ENCODE measurements at places on chromosomes 4 and X.

GRCh38 chr4:140666889-140667614, 89.1 kb downstream of the TBC1D9 start:
- DNase-seq, result no peak

DNA sequence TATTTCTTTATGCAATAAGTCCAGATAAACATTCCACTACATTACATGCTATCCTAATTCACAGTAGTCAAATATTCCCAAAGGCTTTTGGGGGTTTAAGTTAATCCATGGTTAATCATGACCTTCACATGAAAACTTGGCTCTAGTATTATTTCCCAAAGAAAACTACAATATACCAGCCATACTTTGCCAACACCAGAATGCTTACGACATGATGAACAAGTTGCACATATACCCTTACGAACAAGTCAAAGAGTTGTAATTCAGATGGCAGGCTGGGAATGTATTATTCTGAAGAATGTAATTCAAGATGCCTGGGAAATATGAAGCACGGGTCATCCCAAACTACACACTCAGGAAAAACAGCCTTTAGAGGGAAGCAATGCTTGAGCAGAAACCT, 499.6 kb downstream of the PPARGC1A start:
- no peak for DNase-seq

DNA sequence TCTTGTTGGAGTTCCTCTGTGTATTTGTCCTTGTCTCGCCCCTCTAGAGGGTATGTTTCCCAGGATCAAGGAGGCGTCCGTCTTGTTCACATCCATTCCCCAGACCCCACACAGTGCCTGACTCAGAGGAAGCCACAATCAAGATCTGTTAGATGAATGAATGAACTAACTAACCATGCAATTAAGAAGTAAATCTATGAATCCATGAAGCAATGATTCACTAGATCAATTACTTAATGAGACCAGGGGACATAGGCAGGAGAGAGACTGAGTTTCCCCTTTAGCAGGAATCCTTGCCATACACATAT, 11.9 kb downstream of the BLOC1S4 start:
- no peak for DNase-seq

- DNase-seq, result no peak
Measured at GRCh38 chr4:110532901-110533589, 57.1 kb downstream of the ENPEP start.

DNA sequence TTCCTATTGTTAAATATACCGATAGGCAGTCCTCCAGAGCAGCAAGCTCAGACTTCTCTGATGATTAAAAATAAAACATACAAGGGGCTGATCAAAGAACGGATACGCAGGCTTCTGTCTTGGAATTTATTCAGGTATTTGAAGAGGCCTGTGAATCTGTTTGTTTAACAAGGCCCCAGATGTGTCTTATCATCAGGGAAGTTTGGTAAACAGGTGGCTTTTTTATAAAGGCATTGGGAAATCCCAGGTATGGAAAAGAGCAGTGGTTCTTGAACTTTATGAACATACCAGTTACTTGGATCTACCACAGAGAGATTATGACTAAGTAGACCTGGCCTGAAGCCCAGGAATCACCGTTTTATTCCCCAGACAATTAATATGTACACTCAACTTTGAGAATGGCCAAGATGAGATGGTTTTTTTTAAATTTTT, 47.9 kb downstream of the SOWAHB start:
- no peak for DNase-seq

- DNase-seq, result no peak
Measured at GRCh38 chr4:2280531-2281300, 18.8 kb upstream of the MXD4 start.

- no peak for DNase-seq
Measured at GRCh38 chr4:107283587-107284559, 247.8 kb upstream of the DKK2 start.

DNA sequence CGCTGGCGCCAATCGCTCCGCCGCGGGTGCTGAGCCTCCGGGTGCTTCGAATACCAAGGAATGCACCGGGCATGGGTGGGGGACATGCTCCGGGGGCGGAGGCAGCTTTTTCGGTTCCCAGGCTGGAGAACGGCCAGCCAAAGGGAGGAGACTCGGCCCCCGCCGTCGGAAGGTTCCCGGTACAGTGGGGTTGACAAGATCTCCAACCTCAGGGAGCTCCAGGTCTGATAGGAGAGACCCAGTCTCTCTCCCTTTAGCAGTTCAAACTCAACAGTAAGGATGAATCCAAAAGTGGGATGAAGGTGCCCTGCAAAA, 29.1 kb upstream of the BCORL1 start:
- DNase-seq, result no peak

- DNase-seq, result no peak
Measured at GRCh38 chr4:84498935-84499623, at the start of gene NKX6-1. TSS of gene NKX6-1 (minus strand) at chr4:84499292. CDS start at chr4:84498228, 1,064 bp downstream.

- no peak for DNase-seq
Measured at GRCh38 chrX:66020631-66021334, 19.1 kb downstream of the VSIG4 start.

DNA sequence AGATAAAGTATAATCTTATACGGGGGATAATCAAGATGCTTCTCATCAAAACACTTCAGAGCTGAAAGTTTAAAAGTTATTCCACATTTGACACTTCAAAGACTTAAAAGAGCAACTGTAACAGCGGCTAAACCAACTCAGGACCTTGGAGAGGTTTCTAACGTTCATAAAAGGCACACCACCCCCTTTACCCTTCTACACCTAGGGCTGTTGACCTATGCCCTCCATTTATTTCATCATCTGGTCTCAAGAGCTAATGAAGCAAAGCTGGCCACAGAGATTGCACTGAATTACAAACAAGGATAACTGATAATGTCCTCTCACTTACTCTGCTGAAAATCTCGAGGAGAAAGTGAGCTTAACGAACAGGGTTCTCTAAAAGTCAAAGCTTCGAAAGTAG, 1.1 kb upstream of the RPS6KA6 start:
- no peak for DNase-seq

GRCh38 chr4:89751416-89751815, 85.5 kb downstream of the SNCA start:
- DNase-seq, result no peak

GRCh38 chrX:56813318-56813837, 84.3 kb downstream of the NBDY start:
- DNase-seq, result peak; percentile 67

GRCh38 chrX:154411981-154412340, 622 bp downstream of the TAFAZZIN start:
- DNase-seq, result peak; percentile 69

DNA sequence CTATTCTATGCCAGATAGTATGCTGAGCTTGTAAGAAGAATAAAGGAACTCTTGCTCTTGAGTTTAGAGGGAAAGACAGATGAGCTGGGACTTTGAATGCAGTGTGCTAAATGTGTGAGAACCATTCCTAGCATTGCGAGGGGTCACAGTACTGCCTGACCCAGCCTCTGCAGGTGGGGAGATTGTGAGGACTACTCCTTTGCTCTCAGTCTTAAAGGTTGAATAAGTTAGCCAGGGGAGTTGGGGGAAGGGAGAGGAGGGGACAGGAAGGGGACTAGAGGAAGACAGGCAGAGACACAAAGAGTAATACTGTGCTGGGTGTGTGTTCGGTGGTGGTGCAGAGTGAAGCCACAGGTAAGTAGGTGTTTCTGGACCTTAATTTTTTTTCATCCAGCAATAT, 41.7 kb downstream of the DCUN1D4 start:
- no peak for DNase-seq

GRCh38 chr4:75705198-75705977, 19.0 kb upstream of the USO1 start:
- no peak for DNase-seq

- no peak for DNase-seq
Measured at GRCh38 chr4:25069014-25069413, 38.3 kb upstream of the LGI2 start.

- peak; percentile 73 for DNase-seq
Measured at GRCh38 chrX:39491548-39492297, 606.0 kb downstream of the BCOR start.

DNA sequence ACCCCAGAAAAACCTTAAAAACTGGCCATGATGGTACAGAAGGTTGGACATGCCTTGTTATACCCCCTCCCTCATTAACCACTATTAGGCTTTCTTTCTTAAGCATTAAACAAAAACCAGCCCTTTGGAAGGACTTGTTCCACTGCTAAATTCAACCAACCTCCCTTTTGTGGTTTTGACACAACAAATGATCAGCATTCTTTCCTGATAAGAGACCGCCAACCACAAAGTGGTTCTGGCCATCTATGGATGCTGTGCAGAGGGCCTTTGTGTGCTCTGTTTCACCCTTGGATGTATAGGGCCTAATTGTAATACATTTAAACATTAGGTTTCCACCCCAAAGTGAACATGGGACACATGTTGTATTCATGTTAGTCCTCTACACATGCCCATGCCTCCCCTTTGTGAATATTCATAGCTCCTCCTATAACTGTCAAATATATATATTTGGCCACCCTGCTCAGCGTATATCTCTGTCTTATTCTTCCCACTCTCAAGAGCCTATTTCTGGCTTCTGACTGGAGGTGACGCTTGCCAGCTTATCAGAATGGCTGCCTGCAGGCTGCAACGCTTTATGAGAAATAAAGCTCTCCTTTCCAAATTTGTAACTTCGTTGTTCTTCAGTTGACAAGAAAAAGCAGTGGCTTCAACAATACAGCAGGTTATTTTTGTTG, 126.6 kb downstream of the NPNT start:
- DNase-seq, result no peak

DNA sequence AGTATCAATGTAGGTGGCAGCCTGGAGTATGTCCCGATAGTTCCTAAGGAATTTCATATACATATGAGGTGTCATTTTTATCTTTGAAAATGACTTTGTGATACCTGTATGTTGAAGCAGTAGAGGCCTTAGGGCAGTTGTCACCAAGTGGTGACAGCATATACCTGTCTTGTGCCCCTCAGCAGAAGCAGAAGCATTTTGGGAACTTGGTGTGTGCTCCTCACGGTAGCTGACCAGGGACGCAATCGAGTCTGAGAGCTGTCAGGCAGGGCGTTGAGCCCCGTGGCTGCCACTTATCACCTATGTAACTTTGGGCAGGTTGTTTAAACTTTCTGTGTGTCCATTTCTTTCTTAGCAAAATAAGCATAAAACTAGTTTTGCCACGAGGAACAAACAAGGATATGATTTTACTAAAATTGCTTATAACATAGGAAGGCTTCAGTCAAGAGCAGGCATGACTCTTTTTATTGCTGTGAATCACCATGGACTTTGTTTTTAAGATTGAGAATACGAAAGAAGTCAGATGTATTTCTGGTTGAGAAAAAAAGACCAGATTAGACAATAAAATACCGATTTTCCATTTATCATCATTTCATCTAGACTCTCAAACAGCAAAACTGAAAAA, 161.5 kb downstream of the CPE start:
- DNase-seq, result no peak

DNA sequence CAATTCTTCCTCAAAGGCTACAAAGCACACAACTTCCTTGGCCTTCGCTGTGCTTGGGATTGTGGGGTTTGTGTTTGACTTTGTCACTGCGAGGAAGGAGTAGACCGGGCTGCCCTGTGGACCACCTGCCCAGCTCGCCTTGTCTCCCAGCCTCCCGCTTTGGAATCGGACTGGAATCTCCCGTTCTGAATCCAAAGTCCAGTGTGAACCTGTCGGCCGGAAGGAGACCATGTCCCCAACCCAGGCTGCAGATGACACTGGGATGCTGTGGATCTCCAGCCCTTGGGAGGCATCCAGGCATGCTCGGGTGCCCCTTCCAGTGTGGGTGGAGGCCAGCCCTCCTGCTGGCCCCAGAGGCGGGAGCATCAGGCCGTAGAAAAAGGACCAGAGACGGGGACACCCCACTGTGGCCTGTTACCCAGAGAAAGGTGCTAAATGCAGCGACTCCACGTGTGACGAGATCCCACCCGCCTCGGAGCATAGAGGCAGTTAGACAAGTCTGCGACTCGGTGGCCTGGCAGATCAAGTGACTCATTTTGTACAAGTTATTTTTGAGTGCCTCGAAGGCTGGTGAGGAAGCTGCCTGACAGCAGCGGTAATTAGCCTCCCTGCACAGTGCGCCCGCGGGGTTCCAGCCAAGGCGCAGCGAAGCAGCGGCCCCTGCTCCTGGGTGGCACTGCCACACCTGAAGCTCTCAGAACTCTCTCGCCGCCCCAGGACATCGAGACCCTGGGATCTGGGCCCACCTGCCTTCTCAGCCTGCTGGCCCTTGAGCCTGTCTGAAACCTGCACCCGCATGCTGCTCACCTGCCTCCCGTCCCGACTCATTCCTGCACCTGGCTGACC, 57.5 kb downstream of the ADRA2C start:
- DNase-seq, result no peak

- DNase-seq, result no peak
Measured at GRCh38 chr4:48299560-48299959, 29.9 kb upstream of the TEC start.

DNA sequence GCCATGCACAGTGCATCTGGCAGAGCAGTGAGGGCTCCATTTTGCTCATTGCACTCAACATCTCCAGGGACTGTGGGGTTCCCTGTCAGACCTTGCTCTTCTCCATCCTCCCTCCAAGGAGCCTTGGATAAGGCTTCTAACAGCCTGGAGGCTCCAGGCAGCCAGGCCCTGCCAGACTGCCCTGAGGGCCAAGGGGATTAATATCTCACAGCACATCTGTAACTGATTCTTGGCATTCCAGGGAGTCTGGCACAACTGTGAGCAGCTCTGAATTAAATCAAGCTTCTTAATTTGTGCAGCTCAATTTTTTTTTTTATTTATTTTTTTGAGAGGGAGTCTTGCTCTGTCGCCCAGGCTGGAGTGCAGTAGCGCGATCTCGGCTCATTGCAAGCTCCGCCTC, 224.5 kb upstream of the PGRMC2 start:
- no peak for DNase-seq

DNA sequence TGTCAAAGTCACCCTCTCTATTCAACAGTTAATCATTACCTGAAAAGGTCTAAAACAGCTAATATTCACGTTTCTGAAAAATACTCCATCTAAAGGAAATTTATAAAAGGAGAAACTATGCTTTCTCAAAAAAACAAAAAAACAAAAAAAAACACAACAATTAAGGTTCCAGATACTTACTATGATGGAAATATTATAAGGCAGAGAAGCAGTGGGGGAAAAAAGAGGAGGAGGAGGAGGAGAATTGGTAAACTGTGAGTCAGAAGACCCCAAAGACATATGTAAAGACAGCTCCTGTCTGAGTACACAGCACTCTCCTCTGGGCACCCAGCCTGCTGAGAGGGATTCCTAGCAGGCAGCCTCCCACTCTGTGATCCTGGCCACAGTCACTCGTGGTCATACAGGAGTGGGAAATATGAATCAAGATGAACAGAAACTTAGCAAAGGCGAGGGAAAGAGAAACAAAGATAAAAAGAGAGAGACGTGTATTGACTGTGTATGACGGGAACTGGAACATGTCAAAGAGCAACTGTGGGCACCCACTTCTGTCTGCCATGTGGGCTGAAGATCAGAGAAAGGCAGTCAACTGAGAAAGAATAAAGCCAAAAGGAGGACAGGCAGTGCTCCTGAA, 12.5 kb downstream of the KLHL15 start:
- peak; percentile 29 for DNase-seq

All from CD4-positive, alpha-beta T cell treated with Interleukin-17A for 1 hour (primary cell).